Colonic mucosa (tissue), 4 donors: ENCODE measurements at places on chromosomes 6 and 20. TPM values are rescaled to one million over a fixed set of nuclear protein-coding genes. Genes with fewer than 3 reads are reported as not detected.

DNA sequence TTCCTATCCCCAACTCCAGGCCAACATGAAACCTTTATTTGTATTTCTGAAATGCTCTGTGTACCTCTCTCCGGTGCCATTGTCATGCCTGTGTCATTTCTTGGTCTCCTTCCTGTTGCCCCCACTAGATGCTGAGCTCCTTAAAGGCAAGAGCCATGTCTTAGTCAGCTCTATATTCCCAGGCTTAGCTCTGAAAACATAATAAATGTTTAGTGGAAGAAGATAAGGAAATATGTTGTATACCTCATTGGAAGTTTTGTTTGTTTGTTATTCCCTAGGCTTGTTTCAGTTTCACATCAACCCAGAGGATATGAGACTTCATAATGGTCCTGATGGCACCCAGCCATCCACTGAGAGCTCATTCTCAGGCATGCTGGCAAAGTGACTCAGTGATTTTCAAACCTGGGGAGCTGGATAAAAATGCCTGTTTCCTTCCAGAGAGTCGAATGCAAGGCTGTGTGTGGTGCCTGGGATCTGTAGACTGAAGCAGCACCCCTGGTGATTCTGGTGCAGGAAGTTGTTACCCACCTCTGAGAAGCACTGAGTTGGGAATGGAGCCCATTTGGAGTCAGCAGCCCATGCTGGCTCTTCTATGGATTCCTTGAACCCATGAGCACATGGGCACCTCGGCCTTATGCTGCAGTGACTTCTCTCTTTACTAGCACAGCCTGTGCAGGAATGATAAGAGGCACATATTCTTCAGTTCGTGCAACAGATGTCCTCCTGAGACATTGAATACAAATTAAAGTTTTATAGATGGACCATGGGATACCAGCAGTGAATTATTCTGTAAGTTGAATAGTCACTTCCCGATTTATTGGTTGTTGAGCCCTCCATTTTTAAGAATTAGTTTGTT, 205.2 kb downstream of the FARS2 start:
- no peak overlapping the region for H3K27ac ChIP-seq
- H3K4me1 ChIP-seq = no peaks in the 10 kb centered on the region
- DNase-seq = no peak
- H3K27me3 ChIP-seq = no peaks in the 10 kb centered on the region
- no peaks in the 10 kb centered on the region for H3K36me3 ChIP-seq
- no peak overlapping the region for H3K4me3 ChIP-seq

KIF6 gene
- 0.08 TPM for total RNA-seq

MRAP2 gene
- total RNA-seq = 14.6 TPM

FNDC11 gene
- total RNA-seq = 0.35 TPM

GRCh38 chr6:12585497-12585958, 131.0 kb upstream of the PHACTR1 start:
- no peak for DNase-seq
- H3K27me3 ChIP-seq = no peaks in the 10 kb centered on the region
- H3K4me3 ChIP-seq = no peak overlapping the region

DNA sequence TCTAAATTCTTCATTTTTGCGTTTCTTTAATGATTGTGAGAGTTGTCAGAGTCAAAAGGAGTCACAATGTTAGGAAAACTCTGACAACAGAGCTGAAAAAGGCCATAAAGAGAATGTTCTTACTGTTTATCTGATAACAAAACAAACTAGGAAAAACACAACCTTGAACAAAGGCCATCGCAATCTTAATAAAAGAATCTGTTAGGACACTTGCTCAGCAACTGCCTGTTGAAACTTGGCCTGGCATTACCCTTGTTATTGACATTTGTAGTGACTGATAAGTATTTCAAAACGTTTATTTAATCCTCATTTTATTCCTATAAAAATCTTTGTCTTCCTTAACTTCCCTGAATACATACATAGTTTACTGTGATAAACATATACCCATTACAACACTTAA, 15.7 kb downstream of the GSTA1 start:
- no peaks in the 10 kb centered on the region for H3K36me3 ChIP-seq
- no peak overlapping the region for H3K27ac ChIP-seq
- no peak for DNase-seq
- no peaks in the 10 kb centered on the region for H3K27me3 ChIP-seq
- H3K4me1 ChIP-seq = no peaks in the 10 kb centered on the region

GRCh38 chr20:51837876-51838420, 35.6 kb upstream of the SALL4 start:
- no peak for DNase-seq
- no peak overlapping the region for H3K27ac ChIP-seq
- no peaks in the 10 kb centered on the region for H3K36me3 ChIP-seq
- H3K4me1 ChIP-seq = no peaks in the 10 kb centered on the region
- no peak overlapping the region for H3K4me3 ChIP-seq
- H3K27me3 ChIP-seq = no peaks in the 10 kb centered on the region

COL20A1 gene
- not detected for total RNA-seq

- no peaks in the 10 kb centered on the region for H3K36me3 ChIP-seq
- H3K27ac ChIP-seq = no peak overlapping the region
- H3K27me3 ChIP-seq = no peaks in the 10 kb centered on the region
- no peaks in the 10 kb centered on the region for H3K4me1 ChIP-seq
- no peak overlapping the region for H3K4me3 ChIP-seq
Observed at GRCh38 chr6:39239527-39240154, 10.4 kb upstream of the KCNK5 start.

- H3K27me3 ChIP-seq = no peaks in the 10 kb centered on the region
- H3K36me3 ChIP-seq = no peaks in the 10 kb centered on the region
- H3K4me3 ChIP-seq = no peak overlapping the region
- no peak for DNase-seq
Observed at GRCh38 chr6:118186672-118187567, 279.9 kb downstream of the SLC35F1 start.

- H3K4me1 ChIP-seq = peaks cover 3% of the 10 kb centered on the region
- no peak for DNase-seq
- peak overlapping the region; percentile 30 for H3K4me3 ChIP-seq
- H3K36me3 ChIP-seq = no peaks in the 10 kb centered on the region
Observed at GRCh38 chr6:26215585-26216358, 128.5 kb downstream of the HFE start.

DNA sequence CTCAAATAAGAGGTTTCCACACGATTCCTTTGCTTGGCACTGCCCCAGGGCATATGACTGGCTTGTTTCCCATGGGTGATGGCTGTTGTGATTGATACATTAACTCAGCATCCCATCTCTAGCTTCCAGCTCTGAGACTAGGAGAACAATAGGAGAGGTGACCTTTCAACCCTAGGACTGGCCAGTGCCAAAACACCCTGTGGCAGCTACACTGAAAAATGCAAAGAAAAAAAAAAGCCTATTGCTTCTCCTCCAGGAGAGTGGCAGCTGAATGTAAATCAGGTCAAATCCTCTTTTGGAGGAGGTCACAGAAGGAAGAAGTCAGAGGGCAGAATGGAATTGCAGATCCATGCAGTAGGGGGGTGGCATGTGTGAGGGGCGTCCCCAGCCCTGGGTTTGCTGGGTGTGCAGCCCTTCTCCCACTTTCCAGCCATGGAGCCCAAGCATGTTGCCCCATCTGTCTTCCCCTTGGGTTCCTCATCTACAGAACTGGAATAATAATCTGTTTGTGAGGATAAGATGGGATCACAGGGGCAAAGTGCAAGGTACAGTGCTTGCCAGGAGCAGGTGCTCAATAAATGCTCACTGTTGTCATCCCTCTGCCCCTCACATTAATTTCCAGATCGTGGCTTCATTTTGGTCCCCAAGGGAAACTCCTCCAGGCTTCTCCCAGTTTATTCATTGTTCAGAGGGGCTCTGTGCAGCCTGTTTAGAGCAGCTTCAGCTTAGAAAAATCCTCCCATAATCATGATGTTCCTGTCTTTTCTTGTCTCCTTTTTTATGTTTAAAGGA, 245.0 kb upstream of the RIN2 start:
- DNase-seq = no peak
- no peak overlapping the region for H3K4me3 ChIP-seq
- no peaks in the 10 kb centered on the region for H3K36me3 ChIP-seq
- H3K27me3 ChIP-seq = no peaks in the 10 kb centered on the region

ZCCHC3 gene
- 13.7 TPM for total RNA-seq

DNA sequence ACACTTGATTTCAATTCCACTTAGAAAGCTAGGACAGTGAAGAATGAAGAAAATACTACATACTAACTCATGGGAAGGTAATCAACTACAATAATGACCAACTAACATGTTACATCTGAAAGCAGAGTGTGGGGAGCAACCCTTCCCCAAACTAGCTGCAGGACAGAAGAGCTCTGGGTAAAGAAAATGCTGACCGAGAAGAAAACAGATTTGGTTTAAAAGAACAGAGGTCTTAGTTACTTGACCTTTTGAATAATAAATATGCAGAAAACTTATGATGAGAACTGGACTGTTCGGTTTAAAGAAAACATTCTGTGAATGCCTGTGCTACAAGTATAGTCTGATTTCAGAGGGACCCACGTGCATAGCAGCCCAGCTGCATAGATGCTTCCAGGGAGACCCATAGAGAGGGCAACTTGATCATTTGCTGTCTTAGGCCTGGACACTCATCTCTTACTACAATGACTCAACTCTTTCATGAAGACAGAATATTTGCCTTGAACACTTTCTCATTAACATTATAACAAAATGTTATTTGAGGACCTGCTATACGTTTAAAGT, 53.5 kb downstream of the RALGAPA2 start:
- H3K27me3 ChIP-seq = no peaks in the 10 kb centered on the region
- no peaks in the 10 kb centered on the region for H3K36me3 ChIP-seq
- no peaks in the 10 kb centered on the region for H3K4me1 ChIP-seq
- no peak for DNase-seq
- no peak overlapping the region for H3K27ac ChIP-seq

GRCh38 chr6:107793191-107793590, 30.9 kb downstream of the SCML4 start:
- H3K4me3 ChIP-seq = no peak overlapping the region
- no peak overlapping the region for H3K27ac ChIP-seq
- no peaks in the 10 kb centered on the region for H3K36me3 ChIP-seq
- H3K4me1 ChIP-seq = no peaks in the 10 kb centered on the region

DNA sequence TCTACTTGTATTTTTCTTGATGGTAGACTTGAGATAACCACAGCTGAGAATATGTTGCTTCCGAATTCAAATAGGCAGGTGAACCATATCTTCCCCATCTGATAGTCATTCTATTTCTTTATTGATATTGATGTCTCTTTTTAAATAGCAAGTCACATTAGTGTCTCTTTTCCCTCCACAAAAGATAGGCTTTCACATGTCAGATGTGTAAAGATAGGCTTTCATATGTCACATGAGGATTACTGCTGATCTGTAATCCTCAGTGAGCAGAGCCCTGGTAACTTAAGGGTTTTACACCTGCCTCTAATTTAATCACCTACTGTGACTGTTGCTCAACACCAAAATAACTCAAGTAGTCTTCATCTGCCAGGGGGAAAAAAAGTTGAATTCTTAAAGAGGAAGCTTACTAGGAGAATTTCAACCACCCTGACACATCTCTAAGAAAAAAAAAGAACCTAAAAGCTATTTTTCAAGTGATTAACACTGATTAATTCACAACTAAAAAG, 45.3 kb upstream of the TRDN start:
- no peaks in the 10 kb centered on the region for H3K36me3 ChIP-seq
- no peak overlapping the region for H3K4me3 ChIP-seq
- no peaks in the 10 kb centered on the region for H3K4me1 ChIP-seq
- no peak for DNase-seq

DNA sequence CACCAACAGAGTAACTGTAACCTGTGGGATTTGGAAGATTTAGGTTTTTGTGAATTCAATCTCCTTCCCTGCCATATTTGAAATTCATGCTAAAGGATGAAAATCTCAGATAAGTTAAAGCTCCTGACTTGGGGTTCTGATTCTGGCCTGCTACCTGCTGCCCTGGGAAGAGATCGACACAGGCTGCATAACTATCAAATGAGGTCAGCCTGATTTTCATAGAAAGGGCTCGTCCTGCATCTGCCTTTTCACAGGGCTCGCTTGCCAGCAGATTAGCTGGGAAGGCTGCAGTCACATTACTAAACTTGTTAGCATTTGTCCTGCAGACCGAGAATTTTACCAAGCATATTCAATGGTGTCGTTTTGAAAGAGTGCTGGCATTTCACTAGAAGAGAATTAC, 14.6 kb downstream of the GCLC start:
- no peak for DNase-seq
- H3K36me3 ChIP-seq = no peaks in the 10 kb centered on the region
- no peak overlapping the region for H3K27ac ChIP-seq
- no peaks in the 10 kb centered on the region for H3K27me3 ChIP-seq
- H3K4me1 ChIP-seq = no peaks in the 10 kb centered on the region
- H3K4me3 ChIP-seq = no peak overlapping the region

ZMYND8 gene
- 45.4 TPM for total RNA-seq

DNA sequence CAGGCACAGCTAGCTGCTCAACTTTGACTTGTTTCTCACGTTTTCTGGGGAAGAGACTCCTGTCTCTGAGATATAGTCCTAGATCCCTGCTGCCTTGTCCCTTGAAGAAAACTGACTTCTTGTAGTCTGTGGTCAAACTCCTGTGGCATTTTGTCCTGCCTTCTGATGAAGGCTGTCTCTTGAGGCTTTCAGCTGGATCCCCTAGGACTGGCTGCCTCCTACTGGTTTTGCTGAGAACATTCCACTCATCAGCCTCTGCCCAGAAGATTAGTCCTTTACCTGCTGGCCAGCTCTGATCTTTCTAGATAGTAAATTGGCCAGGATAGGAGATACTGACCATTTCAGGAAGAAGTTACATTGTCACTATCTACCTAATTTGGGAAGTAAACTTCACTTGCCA, 71.9 kb upstream of the CNR1 start:
- no peak overlapping the region for H3K27ac ChIP-seq
- peak; percentile 20 for DNase-seq
- H3K27me3 ChIP-seq = no peaks in the 10 kb centered on the region
- H3K4me1 ChIP-seq = no peaks in the 10 kb centered on the region

LHFPL5 gene
- total RNA-seq = not detected
